ENCODE measurements at places on chromosomes 2 and 18. TPM values are rescaled to one million over a fixed set of nuclear protein-coding genes. Genes with fewer than 3 reads are reported as not detected.

GPR45 gene
- not detected for total RNA-seq

COX5B gene
- 350 TPM for total RNA-seq

PIAS2 gene
- 24.0 TPM for total RNA-seq

ATP8B1 gene
- 20.2 TPM for total RNA-seq

CFAP210 gene
- not detected for total RNA-seq

DLX2 gene
- not detected for total RNA-seq

All from esophagus squamous epithelium (tissue), 5 donors.